ENCODE measurements at places on chromosomes 13 and 19. TPM values are rescaled to one million over a fixed set of nuclear protein-coding genes. Genes with fewer than 3 reads are reported as not detected.

GRCh38 chr19:12365236-12366162, at the start of gene ZNF442:
TSS of gene ZNF442 (minus strand) at chr19:12365683. CDS start at chr19:12363631, 2,052 bp downstream.
- peak; percentile 93 for DNase-seq

GRCh38 chr19:10832939-10833296, 3.1 kb downstream of the TMED1 start:
- no peak for DNase-seq

DNA sequence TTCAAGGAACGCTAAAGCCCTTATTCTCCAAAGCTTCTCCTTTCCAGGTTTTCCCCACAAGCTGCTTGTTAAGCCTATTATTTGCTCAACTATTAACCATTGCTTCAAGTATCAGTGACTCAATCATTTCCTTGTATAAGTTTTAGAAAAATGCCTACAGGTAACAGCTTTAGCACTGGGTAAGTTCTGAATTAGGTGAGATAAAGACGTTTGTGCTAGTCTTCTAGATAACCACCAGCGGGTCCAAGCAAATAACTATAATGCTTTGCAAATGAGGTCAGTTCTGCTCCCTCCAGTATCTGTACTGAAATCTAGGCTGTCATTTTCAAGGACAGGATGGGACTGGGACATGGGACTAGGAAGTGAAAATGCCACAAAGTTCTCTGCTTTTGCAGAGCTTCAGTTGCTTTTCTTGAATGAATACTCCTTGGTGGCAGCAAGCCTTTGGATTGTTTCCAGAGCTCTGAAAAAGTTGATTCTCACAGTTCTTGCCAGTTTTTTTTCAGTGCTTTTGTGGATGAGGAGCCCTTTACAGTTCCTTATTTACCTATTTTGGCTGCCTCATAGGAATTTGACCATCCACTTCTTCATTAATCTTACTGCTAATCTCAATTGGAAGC, 1487.7 kb downstream of the EFNB2 start:
- DNase-seq: no peak

The EHD2 gene
- 0.30 TPM for total RNA-seq

- DNase-seq: no peak
Observed at GRCh38 chr19:1513499-1514294, 878 bp upstream of the ADAMTSL5 start.

The RAD23A gene
- total RNA-seq: 82.8 TPM

- no peak for DNase-seq
Observed at GRCh38 chr13:39403106-39403505, 199.9 kb downstream of the LHFPL6 start.

The TNFRSF19 gene
- 74.8 TPM for total RNA-seq

The HRC gene
- 0.84 TPM for total RNA-seq

DNA sequence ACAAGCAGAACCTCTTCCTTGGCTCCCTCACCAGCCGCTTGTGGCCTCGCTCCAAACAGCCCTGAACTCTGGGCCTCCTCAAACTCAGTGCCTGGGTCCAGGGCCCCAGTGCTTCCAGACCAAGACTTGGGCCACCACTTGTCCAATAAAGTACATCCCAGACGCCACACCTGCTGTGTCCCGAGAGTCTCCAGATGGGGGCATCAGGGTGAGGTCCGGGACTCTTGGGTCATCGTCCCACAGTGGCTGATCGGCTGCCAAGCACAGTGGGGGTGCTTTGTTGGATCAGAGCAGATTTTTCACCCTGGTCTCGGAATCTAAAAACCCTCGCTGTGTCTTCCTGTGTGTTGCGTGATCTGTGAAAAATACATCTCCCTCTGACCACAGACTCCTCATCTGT, 9.0 kb upstream of the DLL3 start:
- no peak for DNase-seq

GRCh38 chr19:6801485-6802086, 29.1 kb downstream of the VAV1 start:
- DNase-seq: no peak

DNA sequence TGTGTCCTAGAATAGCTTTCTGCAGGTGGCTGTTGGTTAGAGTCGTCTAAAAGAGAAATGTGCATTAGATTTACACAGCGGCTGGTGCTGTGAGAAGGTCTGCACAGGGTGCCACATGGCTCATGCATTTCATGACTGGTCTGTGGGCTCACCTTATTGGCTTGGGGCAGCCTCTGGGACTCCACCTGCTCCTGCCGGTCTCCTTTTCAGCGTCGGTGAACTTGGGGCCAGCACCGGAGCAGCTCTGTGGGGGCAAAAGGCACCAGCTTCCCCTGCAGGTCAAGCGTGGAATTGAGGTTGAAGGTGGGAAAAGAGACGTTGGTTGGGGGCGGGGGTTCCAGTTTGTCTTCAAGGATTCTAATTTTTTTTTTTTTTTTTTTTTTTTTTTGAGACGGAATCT, 3.1 kb upstream of the PNMA8C start:
- no peak for DNase-seq

- no peak for DNase-seq
Observed at GRCh38 chr13:27023385-27024073, 148.1 kb downstream of the USP12 start.

The ZNF350 gene
- 6.5 TPM for total RNA-seq

- no peak for DNase-seq
Observed at GRCh38 chr19:1167687-1168571, 6.1 kb downstream of the SBNO2 start.

GRCh38 chr19:55285229-55285890, 1.6 kb downstream of the BRSK1 start:
- no peak for DNase-seq

DNA sequence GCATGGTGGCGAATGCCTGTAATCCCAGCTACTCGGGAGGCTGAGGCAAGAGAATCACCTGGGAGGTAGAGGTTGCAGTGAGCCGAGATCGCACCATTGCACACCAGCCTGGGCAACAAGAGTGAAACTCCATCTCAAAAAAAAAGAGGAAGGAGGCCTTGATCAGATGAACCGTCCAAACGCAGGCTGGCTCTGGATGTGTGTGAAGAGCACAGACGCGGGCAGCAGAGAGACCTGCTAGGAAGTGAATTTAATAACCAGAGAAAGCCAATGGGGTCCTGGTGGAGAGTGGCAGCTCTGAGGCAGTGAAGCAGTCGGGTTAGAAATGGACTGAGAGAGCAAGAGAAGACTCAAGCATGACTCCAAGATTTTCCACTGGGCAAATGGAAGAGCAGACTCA, 136.5 kb downstream of the RNF17 start:
- DNase-seq: no peak

- no peak for DNase-seq
Observed at GRCh38 chr13:112814905-112815585, 125.2 kb downstream of the ATP11A start.

DNA sequence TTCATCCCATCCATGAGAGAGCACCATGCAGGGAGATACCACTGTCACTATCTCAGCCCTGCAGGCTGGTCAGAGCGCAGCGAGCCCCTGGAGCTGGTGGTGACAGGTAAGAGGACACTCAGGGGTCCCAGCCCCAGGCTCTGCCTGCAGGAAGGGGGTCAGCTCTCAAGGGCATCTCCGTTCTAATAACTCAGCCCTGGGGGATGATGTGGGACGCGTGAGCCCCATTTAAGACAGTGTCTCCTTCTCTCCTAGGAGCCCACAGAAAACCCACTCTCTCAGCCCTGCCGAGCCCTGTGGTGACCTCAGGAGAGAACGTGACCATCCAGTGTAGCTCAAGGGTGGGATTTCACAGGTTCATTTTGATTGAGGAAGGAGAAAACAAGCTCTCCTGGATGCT, 15.5 kb upstream of the KIR3DL3 start:
- DNase-seq: no peak

The SIGLEC5 gene
- not detected for total RNA-seq

GRCh38 chr19:45906221-45906620, 3.8 kb upstream of the MYPOP start:
- no peak for DNase-seq

- DNase-seq: no peak
Observed at GRCh38 chr13:21694831-21695230, 24.0 kb downstream of the FGF9 start.

The ZNF177 gene
- 8.0 TPM for total RNA-seq

DNA sequence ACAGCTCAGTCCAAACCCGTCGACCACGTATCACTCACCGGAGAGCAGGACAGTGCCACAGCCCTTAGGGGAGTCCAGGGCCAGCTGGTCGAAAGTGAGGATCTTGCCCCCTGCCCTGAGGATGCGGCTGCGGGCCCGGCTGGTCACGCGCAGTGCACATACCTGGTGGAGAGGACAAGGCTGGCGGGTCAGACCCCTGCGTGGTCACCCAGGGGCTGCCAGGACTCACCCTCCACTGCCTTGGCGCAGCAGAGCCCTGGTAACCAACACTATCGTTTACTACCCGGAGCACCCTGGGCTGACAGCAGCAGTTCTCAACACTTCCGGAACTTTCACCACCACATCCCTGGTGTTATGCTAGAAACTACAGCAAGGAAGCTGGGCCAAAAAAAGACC, 1.2 kb upstream of the FAM83E start:
- DNase-seq: no peak

The ELANE gene
- total RNA-seq: not detected

The CGB8 gene
- not detected for total RNA-seq

GRCh38 chr19:56097306-56097705, 23.8 kb downstream of the ZNF787 start:
- DNase-seq: no peak

GRCh38 chr13:96200810-96201209, 110.9 kb downstream of the HS6ST3 start:
- DNase-seq: no peak

DNA sequence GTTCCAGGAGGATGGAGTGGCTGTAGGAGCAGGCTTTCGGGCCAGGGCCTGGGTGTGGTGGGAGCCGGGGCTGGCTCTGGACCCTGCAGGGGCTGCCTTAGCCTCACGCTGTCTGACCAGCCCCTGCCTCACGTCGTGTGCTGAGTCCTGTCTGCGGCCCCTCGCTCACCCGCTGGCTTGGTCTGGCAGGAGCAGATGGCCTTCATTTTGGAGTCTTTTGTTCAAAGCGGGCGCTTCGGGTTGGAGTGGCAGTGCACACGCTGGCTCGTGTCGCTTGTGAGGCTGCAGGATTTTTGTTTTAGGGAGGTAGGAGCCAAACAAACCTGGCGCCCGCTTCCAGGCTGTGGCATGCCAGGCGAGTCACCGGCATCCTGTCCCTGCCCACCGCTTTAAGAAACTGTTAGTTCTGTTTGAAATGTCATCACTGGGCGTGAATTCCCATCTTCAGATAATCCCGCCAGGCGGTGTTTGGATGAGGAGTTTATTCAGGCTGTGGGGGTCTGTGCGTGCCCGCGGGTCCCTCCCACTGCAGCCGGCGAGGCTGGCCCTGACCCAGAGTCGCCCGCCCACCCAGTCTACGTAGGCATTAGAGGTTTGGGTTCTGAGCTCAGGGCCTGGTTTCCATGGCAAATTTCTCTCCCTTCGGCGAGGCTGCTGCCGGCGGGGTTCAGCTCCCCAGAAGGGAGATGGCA, 89.8 kb downstream of the KDM4B start:
- no peak for DNase-seq

- DNase-seq: no peak
Observed at GRCh38 chr13:36673352-36673751, 468 bp upstream of the SERTM1 start.

The GPC5 gene
- 0.84 TPM for total RNA-seq

GRCh38 chr19:9917321-9917720, 19.0 kb downstream of the OLFM2 start:
- DNase-seq: peak; percentile 28

DNA sequence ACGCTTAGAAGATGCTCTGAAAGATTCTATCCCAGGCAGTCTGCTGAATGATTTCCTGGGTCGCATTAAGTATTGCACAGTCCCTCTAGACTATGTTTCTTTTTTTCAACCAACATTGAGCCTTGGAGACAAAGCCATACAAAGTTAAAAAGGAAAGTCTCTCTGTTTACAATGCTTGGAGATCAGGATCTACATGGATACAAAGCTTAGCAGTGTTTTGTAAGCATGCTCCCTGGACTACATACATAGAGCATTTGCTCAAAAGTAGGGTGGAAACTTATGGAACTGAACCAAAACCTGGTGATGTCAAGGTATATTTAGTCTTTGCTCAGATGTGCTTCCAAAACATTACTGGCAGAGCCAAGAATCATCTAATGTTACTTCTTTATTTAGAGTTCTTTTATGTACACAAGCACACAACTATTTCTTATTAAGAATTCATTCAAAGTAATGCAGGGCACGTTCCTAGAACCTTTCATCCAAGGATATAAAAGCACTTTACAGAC, 241.2 kb downstream of the ABCC4 start:
- DNase-seq: no peak

Data from neural crest cell (in vitro differentiated cells).